H4 (cell line): ENCODE measurements at places on chromosomes 7 and 10.

- peak; percentile 50 for DNase-seq
These were observed 50.8 kb upstream of the ABLIM1 start for GRCh38 chr10:114708717-114709335.

GRCh38 chr10:4127518-4128315 is 342.7 kb upstream of the KLF6 start:
- DNase-seq, result no peak

- peak; percentile 58 for DNase-seq
These were observed 31.6 kb upstream of the TMEM254 start for GRCh38 chr10:80046629-80047441.

GRCh38 chr10:71693377-71693776 is 26.2 kb downstream of the C10orf105 start:
- no peak for DNase-seq

DNA sequence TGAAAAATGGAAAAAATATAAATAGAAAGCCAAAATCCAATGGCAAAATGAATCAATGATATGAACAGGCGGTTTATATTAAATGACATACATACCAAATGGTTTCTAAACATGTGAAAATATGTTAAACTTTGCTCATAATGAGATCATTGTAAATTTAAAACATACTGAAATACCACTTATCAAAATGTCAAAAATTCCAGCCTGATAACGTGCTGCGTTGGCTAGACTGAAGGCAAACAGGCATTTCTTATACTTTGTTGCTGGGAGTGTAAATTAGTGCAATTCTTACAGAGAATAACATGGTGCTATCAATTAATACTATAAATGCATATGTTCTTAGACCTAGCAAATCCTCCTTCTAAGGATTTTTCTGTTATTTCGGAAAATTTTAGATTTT is 225.8 kb upstream of the FAM3C start:
- DNase-seq, result no peak

- DNase-seq, result peak; percentile 77
These were observed 487.7 kb downstream of the TYW1 start for GRCh38 chr7:67484244-67484751.

DNA sequence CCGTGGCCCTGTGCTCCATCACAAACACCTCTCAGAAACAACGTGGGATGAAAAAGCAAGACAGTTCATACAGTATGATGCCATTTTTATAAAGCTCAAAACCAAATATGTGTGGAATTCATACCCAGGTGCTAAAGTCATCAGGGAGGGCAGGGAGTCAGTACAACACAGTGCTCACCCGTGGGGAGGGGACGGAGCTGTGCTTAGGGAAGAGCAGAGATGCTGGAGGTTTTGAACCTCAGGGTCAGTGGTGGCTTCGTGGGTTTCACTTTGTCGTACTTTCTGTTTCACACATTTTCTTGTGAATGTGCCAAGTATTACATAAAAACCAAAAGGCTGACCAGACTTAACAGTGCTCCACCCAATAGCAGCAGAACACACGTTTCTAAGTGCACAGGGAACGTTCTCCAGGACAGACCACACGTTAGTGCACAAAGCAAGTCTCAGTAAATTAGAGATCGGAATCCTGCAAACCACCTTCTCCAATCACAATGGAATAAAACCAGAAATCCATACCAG is 21.2 kb downstream of the ZMIZ2 start:
- peak; percentile 68 for DNase-seq

GRCh38 chr7:127831318-127832219 is 179.6 kb downstream of the SND1 start:
- DNase-seq, result no peak

- DNase-seq, result no peak
These were observed 230.8 kb upstream of the GHITM start for GRCh38 chr10:83908506-83908905.

GRCh38 chr7:107856806-107857540 is 34.0 kb upstream of the DLD start:
- peak; percentile 28 for DNase-seq

DNA sequence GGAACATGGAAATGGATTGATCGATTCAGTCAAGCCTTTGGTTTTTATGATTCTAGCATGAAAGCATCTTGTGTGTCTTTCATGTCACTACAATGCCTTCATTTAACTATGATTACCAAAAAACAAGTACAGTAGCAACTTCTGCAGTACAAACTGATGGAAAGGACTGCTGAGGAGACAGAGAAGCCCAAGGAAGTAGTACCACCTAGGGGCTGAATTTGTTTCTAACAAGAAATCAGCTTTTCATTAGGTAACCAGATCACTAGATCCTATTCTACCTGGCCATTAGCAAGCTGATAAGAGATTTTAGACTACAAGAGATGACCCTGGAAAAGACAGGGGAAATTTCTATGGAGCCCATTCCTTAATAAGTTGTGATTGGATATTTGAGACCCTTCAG is 3.2 kb upstream of the IFIT1 start:
- DNase-seq, result peak; percentile 24

GRCh38 chr10:131931981-131932380 is 31.2 kb downstream of the PPP2R2D start:
- DNase-seq, result no peak

- DNase-seq, result no peak
These were observed 43.8 kb downstream of the PTPN12 start for GRCh38 chr7:77580762-77581350.

- no peak for DNase-seq
These were observed 40.4 kb upstream of the MGMT start for GRCh38 chr10:129426606-129427005.

DNA sequence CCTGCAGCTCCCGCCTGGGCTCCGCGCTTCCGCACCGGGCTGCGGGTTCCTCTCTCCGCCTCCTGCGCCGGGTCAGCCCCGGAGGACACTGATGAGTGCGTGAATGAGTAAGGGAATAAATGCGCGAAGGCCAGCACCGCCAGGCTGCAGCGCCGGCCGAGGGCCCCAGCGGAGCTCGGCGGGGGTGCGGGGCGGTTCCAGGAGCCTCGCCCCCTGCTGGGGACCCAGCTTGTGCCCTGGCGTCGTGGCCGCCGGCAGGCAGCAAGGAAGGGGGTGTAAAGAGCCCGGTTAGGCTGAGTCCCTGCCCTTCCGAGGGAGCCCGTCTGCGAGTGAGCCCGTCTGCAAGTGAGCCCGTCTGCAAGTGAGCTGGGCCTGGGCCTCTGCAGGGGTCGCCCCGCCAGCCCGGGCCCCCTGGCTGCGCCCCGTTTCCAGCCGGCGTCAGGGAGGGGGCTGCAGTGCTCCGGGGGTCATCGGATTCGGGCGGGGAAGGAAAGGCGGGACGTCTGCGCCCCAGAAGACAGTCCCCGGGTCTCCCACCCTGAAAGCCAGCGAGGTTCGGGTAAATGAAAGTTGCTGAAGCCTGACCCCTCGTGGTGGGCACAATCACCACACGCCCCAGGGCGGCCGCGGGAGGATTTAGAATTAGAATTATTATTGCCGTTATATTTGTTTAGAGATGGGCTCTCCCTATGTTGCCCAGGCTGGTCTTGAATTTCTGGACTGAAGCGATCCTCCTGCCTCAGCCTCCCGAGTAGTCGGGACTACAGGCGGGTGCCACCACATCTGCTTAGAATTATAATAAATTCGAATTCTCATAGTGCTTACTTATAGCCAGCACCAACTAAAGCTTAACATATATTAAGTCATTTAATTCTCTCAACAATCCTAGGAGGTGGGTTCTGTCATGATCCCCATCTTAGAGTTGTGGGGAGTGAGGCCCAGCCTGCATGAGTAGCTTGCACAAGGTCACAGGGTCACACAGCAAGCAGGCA is 8.6 kb upstream of the CRYGN start:
- no peak for DNase-seq

DNA sequence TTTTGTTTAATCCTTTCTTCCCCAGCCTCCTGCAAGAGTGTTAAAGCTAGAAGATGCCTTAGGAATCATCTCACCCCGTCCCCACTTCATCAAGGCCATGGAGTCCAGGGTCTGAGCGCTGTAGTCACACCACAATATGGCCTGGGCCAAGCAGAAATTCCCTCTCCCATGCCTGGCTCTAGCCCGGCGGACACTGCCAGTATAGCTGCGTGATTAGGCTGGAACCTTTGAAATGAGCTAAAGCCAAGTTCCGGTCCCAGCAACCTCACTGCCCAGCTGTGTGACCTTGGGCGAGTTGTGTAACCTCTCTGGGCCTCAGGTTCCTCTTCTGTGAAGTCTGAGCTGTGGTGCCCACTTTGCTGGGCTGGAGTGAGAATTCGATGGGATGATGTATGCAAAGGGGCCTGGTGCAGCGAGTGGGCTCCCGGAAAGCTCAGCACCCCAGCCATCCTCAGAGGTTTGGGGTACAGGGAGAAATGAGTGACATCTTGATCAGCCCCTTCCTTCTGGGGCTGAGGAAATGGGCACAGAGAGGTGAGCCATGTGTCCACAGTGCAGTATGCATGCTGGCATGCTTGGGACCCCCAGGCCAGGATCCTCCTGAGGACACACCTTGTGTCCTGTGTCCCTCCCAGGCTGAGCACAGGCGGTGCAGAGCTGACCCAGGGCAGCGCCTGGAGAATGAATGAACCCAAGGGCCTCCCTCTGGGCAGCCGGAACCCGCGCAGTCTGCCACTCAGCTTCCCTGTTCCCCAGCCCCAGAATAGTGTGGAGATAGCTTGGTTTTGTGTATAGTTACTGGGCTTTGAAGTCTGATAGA is 118.6 kb downstream of the ZMIZ1 start:
- no peak for DNase-seq

GRCh38 chr10:24234784-24235183 is 25.8 kb downstream of the KIAA1217 start:
- DNase-seq, result no peak

DNA sequence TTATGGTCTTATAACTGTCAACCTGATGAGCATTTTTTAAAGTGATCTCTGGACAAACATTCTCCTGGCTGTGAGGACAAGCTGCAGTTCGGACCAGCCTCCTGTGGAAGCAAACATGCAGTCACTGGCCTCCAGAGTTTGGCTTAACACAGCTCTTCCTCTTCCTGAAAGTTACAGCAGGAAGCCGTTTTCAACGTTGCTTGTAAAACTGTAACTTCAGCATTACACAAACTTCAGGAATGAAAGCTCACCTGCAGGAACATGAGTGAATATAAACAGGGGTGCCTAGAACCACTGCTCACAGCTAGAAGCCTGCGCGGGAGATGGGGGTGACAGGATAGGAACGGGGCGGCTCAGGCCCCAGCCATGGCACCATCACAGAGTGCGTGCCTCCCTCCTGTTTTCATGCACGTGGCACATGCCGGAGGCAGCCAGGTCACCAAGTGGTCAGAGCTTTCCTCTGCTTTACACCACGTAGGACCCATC is 292.9 kb upstream of the PITRM1 start:
- no peak for DNase-seq

GRCh38 chr10:69088801-69089501 is 1.0 kb downstream of the SRGN start:
- no peak for DNase-seq

- DNase-seq, result peak; percentile 63
These were observed 36.6 kb downstream of the ABCB5 start for GRCh38 chr7:20651960-20652544.

- DNase-seq, result no peak
These were observed 398.3 kb upstream of the NPVF start for GRCh38 chr7:25626451-25627131.

- no peak for DNase-seq
These were observed 155.4 kb downstream of the ZPBP start for GRCh38 chr7:49937608-49938007.

DNA sequence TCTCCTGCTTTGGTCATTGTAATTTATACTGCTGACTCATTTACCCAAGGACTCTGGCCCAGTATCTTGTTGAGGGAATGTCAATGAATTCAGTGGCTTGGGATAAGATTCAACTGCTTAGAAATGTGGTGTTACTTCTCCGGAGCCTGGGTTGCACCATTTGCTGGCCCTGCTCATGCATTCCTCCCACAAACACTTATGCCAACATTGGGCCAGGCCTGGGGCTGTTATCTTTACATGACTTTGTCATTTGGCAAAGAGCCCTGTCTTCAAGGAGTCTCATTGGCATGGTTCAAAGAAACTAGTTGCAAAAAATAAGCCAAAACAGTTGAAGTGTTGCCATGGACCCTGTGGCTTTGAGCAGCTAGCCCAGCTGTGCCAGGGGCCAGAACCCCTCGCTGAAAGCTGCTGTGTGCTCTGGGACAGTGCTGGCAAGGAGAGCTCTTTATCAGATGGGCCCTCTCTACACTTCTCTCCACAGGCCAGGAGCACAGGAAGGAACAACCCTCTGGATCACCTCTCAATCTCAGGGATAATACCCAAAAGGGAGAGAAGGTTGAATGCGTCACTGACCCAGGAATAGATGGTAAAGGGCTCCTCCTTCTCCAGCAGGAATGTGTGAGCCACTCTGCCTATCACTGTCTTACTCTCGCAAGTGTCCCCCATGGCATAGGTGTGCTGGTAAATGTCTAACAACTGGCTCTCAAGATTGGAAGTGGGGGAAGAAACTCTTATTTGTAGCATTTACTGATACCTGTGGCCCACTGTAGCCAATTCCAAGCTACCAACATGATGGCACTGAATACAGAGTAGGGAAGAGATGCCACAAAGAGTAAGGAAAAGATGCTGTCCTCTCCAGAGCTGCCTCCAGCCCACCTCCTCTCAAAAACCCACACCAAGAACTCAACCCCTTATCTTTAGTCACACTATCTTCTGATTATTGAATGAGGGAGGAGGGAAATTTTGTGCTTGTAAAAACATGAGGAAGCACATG is 23.5 kb upstream of the PDE1C start:
- DNase-seq, result peak; percentile 95

- no peak for DNase-seq
These were observed 585.1 kb downstream of the GATA3 start for GRCh38 chr10:8639486-8640185.

- DNase-seq, result no peak
These were observed 46.4 kb upstream of the HABP2 start for GRCh38 chr10:113506476-113506875.

DNA sequence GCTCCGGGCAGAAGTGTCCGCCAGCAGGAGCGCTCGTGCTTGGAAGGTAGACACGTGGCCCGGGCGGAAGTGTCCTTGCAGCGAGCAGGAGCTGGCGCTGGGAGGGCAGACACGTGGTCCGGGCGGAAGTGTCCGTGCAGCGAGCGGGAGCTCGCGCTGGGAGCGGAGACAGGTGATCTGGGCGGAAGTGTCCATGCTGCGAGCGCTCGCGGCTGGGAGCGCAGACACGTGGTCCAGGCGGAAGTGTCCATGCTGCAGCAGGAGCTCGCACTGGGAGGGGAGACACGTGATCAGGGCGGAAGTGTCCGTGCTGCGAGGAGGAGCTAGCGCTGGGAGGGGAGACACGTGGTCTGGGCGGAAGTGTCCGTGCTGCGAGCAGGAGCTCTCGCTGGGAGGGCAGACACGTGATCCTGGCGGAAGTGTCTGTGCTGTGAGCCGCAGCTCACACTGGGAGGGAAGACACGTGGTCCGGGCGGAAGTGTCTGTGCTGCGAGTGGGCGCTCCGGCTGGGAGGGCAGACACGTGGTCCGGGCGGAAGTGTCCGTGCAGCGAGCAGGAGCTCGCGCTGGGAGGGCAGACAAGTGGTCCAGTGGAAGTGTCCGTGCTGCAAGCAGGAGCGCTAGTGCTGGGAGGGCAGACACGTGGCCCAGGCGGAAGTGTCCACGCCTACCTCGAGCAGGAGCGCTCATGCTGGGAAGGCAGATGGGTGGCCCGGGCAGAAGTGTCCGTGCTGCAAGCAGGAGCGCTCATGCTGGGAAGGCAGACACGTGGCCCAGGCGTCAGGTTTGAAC is 41.1 kb upstream of the PRKAR1B start:
- no peak for DNase-seq

- no peak for DNase-seq
These were observed 19.5 kb upstream of the KCTD7 start for GRCh38 chr7:66609176-66609575.

GRCh38 chr10:111127081-111127848 is 50.4 kb downstream of the ADRA2A start:
- no peak for DNase-seq

GRCh38 chr7:151244196-151244840 is 4.2 kb downstream of the SMARCD3 start:
- DNase-seq, result no peak

- no peak for DNase-seq
These were observed 9.5 kb downstream of the C10orf53 start for GRCh38 chr10:49688920-49689319.
